ENCODE measurements at places on chromosomes 6 and 20.

DNA sequence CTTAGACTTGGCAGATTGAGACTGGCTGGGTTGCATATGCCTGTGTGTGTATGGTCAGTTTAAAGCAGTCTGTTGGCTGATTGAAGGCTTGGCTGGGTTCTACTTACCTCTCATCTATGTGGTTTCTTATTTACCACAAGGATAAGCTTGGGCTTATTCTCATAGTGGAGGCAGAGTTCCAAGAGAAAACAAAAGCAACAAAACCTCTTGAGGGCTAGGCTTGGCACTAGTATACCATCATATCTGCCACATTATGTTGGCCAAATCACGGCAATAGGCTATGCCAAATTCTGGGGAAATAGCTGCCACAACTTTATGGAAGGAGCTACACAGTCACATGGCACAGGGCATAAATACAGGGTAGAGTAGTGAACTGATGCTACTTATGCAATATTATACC lies 714.1 kb downstream of the CBLN4 start:
- no peak for DNase-seq

GRCh38 chr6:19041906-19042305 lies 654.8 kb downstream of the RNF144B start:
- no peak for DNase-seq

DNA sequence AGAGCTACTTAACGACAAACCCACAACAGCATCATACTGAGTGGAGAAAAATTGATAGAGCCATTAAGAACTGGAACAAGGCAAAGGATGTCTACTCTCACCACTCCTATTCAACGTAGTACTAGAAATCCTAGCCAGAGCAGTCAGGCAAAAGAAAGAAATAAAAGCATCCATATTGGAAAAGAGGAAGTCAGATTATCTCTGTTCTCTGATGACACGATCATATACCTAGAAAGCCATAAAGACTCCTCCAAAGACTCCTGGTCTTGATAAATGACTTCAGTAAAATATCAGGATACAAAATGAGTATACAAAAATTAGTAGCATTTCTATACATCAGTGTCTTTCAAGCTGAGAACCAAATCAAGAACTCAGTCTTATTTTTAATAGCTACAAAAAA lies 17.0 kb upstream of the FHL5 start:
- DNase-seq = no peak

GRCh38 chr6:49721297-49721696 lies 8.0 kb upstream of the CRISP2 start:
- DNase-seq = no peak

DNA sequence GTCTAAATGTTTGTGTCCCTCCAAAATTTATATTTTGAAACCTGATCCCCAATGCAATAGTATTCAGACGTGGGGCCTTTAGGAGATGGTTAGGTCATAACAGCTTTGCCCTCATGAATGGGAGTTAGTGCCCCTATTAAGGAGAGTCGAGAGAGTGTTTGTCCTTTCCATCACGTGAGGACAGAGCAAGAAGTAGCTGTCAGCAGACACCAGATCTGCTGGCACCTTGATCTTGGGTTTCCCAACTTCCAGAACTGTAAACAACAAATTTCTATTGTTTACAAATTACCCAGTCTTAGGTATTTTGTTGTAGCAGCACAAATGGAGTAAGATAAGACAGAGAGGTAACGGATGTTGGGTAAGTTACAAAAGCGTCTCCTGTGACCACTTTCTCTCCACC lies 46.6 kb downstream of the FAM50B start:
- DNase-seq = no peak

GRCh38 chr20:25292176-25292891 lies 44.4 kb downstream of the PYGB start:
- no peak for DNase-seq

- no peak for DNase-seq
Observed at GRCh38 chr6:339480-339879, 47.2 kb downstream of the DUSP22 start.

- DNase-seq = no peak
Observed at GRCh38 chr20:35956616-35957015, 2.3 kb upstream of the SCAND1 start.

GRCh38 chr6:113647143-113647889 lies 209.8 kb upstream of the MARCKS start:
- no peak for DNase-seq
